ENCODE measurements at places on chromosomes 12 and 14.

- no peak for DNase-seq
Observed at GRCh38 chr12:42162193-42162592, 17.5 kb upstream of the GXYLT1 start.

DNA sequence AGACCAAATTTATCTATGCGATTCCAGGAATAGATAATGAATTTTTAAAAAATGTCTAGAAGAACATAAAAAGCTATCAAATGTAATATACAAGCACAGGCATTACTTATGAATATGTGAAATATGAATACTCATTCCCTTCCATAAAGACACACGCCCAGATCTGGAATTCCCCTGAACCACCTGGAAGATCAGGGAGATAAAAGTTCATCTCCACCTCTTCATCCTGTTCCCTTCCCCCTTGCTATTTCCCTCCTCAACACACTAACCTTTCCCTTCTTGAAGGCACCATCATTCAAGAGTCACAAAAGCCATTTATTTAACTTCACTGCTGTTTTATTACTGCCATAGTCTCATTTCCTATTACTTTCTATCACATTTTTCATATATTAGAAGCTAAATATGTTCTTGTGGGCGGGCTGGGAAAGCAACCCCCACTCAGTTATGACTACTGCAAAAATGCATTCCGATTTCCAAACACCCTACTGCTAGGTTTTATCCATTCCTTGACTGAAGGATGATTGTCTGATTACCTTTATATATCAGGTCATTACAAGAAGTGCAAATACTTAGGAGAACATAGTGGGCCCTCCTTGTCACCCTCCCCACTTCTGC is 16.1 kb downstream of the FGD6 start:
- DNase-seq: peak; percentile 79

DNA sequence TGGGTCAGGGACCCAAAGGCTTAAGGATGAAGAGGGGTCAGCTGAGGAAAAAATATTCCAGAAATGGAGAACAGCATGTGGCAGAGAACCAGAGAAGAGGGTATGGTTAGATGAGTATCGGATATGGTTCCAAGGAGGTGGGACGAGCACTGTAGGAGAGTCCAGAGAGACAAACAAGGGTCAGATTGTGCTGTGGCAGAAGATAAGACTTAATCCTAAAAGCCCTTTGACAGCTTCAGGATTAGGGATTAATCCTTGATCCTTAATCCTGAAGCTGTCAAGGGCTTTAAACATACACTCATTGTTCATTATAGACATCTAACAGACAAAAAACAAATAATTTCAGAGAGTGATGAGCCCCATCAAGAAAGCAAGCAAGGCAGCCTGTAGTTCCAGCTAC is 124.0 kb downstream of the SPTSSA start:
- no peak for DNase-seq

- DNase-seq: peak; percentile 84
Observed at GRCh38 chr14:61750708-61751474, 11.3 kb upstream of the SNAPC1 start.

DNA sequence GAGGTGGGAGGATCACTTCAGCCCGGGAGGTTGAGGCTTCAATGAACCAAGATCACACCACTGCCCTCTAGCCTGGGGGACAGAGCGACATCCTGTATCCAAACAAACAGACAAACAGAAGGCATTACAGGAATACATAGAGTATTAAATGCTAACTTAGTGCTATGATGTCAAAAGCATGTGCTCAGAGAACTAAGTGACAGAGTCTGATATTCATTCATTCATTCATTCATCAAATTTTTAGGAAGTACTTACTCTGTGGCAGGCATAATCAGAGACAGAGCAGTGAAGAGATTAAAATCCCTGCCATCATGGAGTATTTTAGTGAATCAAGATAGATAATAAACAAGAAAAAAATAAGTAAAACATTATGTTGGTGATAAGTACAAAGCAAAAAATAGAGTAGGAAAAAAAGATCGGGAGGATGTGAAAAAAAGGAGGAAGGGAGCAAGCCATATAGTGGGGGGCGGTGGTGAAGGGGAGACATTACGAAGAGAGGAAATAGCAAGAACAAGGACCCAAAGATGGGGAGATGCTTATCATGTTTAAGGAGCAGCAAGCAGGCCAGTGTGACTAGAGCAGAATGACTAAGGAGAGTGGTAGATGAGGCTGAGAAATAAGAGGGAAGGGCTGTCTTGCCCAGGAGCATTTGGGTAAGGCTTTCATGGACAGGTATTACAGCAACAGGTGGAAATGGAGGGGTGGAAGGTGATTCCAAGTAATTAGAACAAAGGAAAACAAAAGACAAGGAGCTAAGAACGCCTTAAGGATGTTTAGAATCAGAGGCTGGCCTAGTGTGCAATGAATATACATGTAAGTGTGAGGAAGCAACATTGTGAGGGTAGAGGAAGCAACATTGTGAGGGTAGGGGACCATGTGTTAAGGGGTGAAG is 2.8 kb downstream of the MAP4K5 start:
- no peak for DNase-seq

DNA sequence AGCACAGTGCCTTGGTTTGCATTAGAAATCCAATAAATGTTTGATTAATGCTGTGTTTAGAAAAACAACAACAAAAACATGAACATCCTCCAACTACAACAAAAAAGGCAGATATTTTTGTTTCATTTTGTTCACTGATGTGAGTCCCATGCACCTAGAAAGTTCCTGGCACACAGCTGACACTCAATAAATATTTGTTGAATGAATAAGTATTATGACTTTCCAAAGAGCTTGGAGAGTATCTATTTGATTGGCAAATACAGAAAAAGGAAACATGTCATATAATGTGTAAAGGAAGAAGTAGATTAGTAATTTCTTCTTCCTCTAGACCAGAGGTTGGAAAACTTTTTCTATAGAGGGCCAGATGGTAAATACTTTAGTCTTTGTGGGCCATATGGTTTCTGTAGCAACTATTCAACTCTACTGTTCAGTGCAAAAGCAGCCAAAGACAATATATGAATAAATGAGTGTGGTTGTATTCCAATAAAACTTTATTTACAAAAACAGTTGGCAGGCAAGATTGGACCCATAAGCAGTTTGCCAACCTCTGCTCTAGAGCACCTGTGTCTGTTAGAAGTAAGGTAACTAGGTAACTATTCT is 312.3 kb upstream of the DIO2 start:
- no peak for DNase-seq

- no peak for DNase-seq
Observed at GRCh38 chr12:124551268-124552144, 15.9 kb downstream of the NCOR2 start.

GRCh38 chr12:13316587-13317246 is 120.2 kb downstream of the EMP1 start:
- no peak for DNase-seq

DNA sequence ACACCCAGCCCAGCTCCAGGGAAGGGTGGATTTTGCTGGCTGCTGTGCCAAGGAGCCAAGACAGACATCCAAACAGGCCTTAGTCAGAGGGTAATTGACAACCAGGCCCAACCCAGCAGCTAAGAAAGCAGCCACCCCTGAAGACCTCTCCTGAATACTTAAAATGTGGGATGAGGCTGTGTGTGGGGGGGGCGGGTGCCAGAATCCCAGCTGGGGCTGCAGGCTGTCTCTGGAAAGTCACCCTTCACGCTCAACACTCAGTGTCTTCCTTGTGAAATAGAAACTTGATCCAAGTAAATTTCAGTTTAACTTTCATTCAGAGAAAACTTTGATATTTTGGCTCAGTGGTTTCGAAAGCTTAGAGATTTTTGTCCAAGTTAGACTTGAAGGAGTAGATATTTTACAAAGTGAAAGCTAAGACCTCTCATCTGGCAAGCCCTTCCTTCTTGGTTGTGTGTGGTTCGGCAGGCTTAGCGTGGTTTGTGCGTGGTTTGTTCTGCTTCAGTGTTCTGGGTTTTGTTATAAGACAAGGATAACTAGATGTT is 5.1 kb downstream of the PAPLN start:
- no peak for DNase-seq

DNA sequence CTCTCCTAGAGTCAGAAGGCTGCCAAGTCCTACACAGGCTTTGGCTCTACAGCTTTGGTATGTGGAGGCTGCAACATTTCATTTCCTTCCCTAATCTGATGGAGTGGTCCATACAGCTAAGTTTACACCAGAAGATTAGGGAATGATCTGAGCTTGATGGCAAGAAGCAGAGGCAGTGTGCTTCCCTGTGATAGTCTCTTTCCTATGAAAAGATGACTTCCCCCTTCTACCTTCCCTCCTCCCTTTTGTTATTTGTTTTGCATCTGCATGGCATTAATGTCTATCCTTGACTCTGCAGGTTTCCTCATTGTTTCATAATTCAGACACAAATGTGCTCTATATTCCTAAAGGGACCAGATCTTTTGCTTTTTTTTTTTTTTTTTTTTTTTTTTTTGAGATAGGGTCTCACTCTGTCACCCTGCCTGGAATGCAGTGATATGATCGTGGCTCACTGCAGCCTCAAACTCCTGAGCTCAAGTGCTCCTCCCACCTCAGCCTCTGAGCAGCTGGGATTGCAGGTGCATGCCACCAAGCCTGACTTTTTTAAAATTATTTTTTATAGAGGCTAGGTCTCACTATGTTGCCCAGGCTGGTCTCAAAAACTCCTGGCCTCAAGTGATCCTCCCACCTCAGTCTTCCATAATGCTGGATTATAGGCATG is 76.3 kb downstream of the GRIP1 start:
- DNase-seq: no peak

- no peak for DNase-seq
Observed at GRCh38 chr14:94875256-94875655, 105.3 kb upstream of the GSC start.
